ENCODE measurements at places on chromosomes 13 and 19. TPM values are rescaled to one million over a fixed set of nuclear protein-coding genes. Genes with fewer than 3 reads are reported as not detected.

Gene OR10H3
- polyA plus RNA-seq, result not detected

Gene RNF225
- polyA plus RNA-seq, result not detected

Gene SLC17A7
- 1.1 TPM for polyA plus RNA-seq

Gene ZNF442
- 0.84 TPM for polyA plus RNA-seq

Gene IL27RA
- polyA plus RNA-seq, result 3.4 TPM

Gene KLC3
- 0.18 TPM for polyA plus RNA-seq

Data from right cardiac atrium (tissue), 5 donors.